CD4-positive, alpha-beta T cell (primary cell): ENCODE measurements at places on chromosomes 16 and 17. TPM values are rescaled to one million over a fixed set of nuclear protein-coding genes. Genes with fewer than 3 reads are reported as not detected.

- H3K4me1 ChIP-seq, result peaks cover 38% of the 10 kb centered on the region
- peak overlapping the region; percentile 19 for H3K27ac ChIP-seq
- H3K27me3 ChIP-seq, result no peaks in the 10 kb centered on the region
Measured at GRCh38 chr16:50326835-50327465, 41.8 kb downstream of the BRD7 start.

- peak overlapping the region; percentile 99 for H3K4me3 ChIP-seq
- DNase-seq, result no peak
- H3K36me3 ChIP-seq, result peaks cover 13% of the 10 kb centered on the region
Measured at GRCh38 chr17:36485805-36486203, 677 bp upstream of the ZNHIT3 start.

GRCh38 chr17:49715216-49715615 lies 7.5 kb upstream of the SLC35B1 start:
- peaks cover 86% of the 10 kb centered on the region for H3K36me3 ChIP-seq
- peak overlapping the region; percentile 86 for H3K27ac ChIP-seq
- H3K27me3 ChIP-seq, result no peaks in the 10 kb centered on the region
- no peak overlapping the region for H3K4me3 ChIP-seq
- DNase-seq, result no peak

Gene ADORA2B
- not detected for total RNA-seq

Gene PIGW
- total RNA-seq, result 3.4 TPM
